Stimulated activated CD8-positive, alpha-beta memory T cell treated with anti-CD3 and anti-CD28 coated beads, Interleukin-2, amount 100 ng/mL, for 1 hour (primary cell): ENCODE measurements at places on chromosomes 16 and 17.

GRCh38 chr17:75105126-75106080 is 4.4 kb upstream of the ARMC7 start:
- no peak for DNase-seq

DNA sequence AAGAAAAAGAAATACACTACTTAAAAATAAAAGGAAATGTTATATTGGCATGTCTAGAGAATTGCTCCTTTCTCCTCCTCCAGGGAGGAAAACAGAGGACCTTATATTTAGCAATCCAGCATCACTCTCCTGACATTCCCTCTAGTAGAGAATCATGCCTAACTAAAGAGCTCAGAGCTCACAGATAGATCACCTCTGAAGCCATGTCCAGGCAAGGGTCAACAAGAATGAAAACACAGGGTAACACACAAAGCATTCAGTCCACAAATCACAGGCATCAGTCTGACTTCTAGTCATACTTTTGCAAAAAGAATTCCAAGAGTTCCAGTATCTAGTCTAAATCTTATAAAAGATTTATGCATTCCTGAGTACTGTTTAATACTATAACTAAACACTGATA is 4.4 kb upstream of the HASPIN start:
- no peak for DNase-seq

DNA sequence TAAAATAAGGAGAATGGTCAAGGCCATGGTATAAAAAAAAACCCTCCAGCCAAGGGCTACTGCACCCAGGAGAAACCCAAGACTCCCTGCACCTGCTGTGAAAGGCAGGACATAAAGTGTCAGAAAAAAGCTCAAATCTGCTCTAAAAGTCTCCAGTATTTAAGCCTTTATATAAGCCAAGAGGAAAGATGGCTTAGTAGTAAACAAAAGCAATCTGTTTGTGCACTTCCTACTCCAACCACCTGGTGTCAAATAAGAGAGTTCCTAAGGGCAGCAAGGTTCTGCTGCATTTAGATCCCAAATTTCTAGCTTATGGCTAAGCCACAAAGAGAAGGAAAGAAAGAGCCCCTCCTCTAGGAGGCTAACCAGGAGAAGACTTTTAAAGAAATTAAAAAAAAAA is 20.6 kb downstream of the ACSM1 start:
- DNase-seq, result no peak

- DNase-seq, result peak; percentile 90
Measured at GRCh38 chr16:56964243-56965148, 2.7 kb downstream of the CETP start.

DNA sequence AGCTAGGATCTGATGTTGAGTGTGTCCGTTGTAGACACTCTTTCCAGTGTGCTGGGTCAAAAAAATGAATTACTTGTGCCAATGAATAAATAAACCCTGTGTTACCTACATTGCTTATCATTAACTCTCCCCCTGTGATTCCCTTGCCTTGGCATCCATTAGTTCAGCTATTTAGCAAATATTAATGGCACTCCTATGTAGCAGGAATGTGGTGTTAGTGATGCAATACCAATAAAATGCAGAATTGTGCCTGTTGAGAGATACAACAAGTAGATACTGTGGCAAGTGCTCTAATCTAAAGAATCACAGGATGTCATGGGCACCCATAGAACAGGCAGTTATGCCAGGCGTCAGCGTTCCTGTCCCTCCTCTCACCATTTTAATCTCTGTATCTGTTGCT is 343.2 kb downstream of the PMP22 start:
- DNase-seq, result no peak

DNA sequence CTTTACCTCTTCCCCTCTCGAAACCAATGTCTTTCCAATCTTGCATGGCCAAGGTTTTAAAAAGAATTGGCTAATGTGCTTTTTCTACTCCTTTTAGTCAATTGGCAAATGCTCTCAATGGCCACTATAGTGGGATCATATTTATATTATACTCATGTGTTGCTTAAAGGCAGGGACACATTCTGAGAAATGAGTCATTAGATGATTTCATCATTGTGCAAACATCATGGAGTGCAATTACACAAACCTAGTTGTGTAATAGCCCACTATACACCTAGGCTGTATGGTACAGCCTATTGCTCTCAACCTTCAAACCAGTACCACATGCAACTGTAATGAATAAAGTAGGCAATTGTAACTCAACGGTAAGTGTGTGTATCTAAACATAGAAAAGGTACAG is 180.9 kb downstream of the HS3ST3A1 start:
- no peak for DNase-seq

DNA sequence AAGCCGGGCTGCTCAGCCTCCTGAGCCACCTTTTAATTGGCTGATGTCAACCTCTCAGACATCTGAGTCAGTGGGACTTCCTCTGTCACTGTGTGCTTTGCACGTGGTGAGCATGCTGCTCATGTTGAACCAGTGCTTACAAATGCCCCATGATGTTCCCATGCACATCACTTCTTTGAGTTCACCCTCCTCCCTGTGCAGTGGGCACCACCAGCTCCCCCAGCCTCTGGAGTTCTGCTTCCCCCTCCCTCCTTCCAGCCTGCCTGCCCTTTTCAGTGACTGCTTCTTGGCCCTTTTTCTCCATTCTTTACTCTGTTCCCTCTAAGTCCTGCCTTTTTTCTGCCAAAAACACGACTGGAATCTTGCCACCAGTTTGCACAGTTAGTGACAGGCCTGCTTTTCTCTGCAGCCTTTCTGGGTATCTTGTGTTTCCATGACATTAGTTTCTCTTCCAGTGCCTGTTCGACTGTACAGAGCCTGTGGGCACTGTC is 41.6 kb downstream of the USP10 start:
- DNase-seq, result no peak

DNA sequence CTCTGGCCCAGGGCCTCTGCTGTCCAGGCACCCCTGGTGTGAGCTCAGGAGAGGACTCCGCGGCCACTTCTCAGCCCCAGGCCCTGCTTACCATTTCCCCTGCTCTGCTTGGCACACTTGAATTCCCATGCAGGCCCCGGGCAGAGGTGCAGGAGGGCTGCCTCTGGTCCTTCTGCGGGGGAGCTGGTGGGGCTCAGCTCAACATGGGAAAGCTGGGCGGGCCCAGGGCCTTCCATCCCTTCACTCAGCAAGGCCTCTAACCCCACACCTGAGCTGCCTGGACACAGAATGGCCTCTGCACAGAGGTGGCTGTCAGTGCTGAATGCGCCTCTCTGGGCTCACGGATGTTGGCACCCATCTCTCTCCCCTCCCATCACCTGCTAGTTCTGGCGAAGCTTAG is 12.5 kb upstream of the RNPS1 start:
- no peak for DNase-seq

DNA sequence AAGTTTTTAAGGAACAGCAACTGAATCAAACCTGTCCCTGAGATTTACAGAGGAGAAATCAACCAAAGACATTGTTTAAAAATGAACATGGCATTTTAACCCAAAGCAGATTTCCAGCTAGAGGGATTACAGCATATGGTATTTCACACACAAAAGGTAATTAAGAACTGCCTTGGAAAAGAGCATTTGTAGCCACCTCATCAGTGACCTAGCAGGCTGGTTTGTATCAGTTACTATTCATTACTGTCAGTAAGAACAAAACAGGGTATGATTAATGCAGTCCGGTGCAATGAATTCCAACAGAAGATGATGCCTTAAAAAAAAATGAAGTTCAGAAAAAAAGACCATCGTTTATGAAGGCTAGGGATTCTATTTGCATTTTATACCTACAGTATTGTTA is 219.9 kb downstream of the CHD9NB start:
- no peak for DNase-seq

GRCh38 chr17:77356690-77357201 is 216.0 kb downstream of the SEC14L1 start:
- no peak for DNase-seq

- DNase-seq, result no peak
Measured at GRCh38 chr16:31420037-31420436, 8.1 kb downstream of the COX6A2 start.

DNA sequence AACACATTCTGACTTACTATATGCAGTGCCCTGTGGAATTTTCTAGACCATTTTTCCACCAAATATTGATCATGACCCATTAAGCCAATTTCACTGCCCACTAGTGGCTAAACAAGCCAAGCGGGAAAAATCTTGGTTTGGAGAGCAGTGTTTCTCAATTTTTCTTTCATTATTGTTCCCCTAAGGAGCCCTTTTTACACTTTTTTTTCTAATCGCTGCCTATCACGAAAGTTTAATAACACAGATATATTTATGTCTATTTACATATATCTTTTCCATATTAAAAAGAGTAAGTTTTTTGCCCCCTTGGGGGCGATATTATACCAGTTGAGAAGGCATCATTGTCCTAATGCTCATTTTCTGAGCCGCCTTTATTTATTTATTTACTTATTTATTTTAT is 10.8 kb upstream of the TLCD3B start:
- no peak for DNase-seq

DNA sequence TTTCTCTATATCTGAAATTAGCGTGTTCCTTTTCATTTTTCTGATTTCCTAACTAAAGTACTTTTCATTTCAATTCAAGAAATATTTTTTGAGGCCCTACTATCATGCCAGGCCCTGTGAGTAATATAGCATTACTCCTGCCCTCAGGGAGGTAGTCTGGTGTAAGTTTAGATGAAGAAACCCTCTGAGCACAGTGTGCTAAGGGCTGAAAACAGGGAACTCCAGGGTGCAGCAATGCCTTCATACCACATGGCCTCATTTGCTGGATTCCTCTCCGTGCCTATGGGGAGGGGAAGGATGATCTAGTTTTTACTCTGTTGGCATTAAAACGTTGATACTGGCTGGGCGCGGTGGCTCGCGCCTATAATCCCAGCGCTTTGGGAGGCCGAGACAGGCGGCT is 4.7 kb downstream of the COQ9 start:
- no peak for DNase-seq

DNA sequence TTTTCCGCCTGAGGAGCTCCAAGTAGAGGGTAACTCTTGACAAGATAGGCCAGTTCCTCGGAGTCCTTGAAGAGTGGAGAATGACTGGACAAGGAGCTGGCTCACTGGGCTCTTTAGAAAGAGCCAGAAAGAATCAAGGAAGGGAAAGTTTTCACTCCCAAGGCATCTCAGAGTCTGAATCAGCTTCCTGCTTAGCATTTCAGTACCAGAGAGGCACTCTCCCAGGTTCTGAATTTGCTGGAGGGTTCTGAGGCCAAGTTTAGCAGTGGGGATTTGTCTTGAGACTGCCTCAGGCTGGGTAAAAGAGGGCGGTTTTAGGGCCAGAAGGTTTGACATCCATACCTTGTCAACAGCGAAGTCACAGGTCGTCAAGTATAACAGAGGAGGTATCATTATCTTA is 25.5 kb downstream of the GP2 start:
- DNase-seq, result no peak

DNA sequence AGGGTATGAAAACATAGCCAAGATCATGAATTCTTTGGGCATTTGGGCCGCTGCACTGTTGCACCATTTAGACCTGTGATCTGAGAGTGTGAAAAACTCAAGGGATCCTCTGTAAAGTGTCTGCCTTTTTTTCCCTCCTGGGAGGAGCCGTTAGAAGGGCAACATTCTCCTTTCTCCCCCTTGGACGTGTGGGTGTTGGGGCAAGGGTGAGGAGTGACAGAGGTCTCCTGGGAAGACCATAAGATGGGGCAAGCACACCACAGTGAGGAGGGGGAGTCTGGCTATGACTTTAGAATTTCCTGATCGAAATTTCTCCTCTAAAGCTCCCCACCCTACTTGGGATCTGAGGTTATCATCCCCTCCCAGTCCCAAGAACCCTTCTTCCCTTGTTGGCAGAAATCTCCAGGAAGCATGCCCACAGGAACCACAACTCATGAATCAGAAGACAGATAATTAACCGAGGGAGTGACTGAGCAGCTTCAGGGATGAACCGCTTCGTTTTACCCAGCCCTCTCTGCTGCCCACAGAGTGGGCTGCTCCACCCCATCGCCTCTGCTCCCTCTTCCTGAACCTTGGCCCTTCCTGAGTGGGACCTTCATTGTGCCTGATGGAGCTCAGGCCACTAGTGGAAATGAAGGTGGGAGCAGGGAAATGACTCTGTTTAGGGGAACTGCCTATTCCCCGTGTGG is 4.2 kb downstream of the ITGB3 start:
- DNase-seq, result no peak

GRCh38 chr16:84732674-84733352 is 33.0 kb downstream of the USP10 start:
- no peak for DNase-seq

- no peak for DNase-seq
Measured at GRCh38 chr17:30234296-30234695, 1.2 kb downstream of the SLC6A4 start.

DNA sequence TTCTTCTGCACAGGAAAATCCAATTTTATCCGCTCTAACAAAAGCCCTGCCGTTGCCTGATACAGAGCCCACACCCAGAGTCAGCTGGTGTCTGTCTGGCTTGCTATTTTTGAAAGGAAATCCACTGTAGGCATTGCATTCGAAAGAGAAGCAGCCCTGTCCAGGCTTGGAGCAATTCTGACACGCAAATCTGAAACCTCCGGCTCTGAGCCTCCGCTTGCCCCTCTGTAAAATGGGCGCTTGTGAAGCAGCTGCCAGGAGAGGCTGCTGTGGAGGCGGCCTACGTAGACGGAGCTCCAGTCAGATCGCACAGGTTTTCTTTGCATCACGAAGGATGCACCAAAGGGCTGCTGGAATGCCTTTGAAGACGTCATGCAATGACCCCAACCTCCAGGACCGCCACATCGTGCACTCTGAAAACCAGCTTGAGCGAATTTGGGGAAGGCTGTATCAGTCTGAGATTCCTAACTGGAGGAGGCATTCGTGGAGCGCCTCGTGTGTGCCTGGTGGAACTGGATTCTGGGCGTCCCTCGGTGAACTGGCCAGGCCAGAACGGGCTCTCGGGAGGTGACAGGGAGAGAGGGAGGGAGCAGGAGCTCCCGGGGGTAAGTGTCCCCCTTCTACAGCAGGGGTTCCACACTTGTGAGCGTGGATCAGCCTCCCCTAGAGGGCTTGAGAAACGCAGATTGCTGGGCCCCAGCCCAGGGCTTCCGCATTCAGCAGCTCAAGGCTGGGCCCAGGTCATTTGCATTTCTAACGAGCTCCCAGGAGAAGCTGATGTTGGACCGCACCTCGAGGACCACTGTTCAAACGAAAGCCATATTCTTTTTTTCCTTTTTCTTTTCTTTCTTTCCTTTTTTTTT is 215.5 kb downstream of the MRTFB start:
- no peak for DNase-seq
